ENCODE measurements at places on chromosomes 16 and 17. TPM values are rescaled to one million over a fixed set of nuclear protein-coding genes. Genes with fewer than 3 reads are reported as not detected.

TBX21 gene
- total RNA-seq, result not detected

HASPIN gene
- total RNA-seq, result 3.4 TPM

SLFN14 gene
- total RNA-seq, result not detected

CCDC144A gene
- 0.79 TPM for total RNA-seq

SLC35G6 gene
- not detected for total RNA-seq

GFAP gene
- 0.11 TPM for total RNA-seq

FBXO39 gene
- total RNA-seq, result not detected

CDH1 gene
- 4.3 TPM for total RNA-seq

CETP gene
- total RNA-seq, result not detected

SOX9 gene
- 1.2 TPM for total RNA-seq

CA4 gene
- not detected for total RNA-seq

HAP1 gene
- 0.39 TPM for total RNA-seq

NTN3 gene
- 1.6 TPM for total RNA-seq

NUDT16L1 gene
- total RNA-seq, result 23.2 TPM

DNAH9 gene
- not detected for total RNA-seq

IKZF3 gene
- total RNA-seq, result 0.43 TPM

PDPR gene
- 38.1 TPM for total RNA-seq

TXNDC17 gene
- 124 TPM for total RNA-seq

PYCARD gene
- total RNA-seq, result 95.4 TPM

KRTAP9-4 gene
- total RNA-seq, result not detected

SP2 gene
- total RNA-seq, result 2.4 TPM

CLDN7 gene
- 15.2 TPM for total RNA-seq

RGS9 gene
- 2.1 TPM for total RNA-seq

TCAP gene
- total RNA-seq, result 2.0 TPM

ZACN gene
- under 0.01 TPM for total RNA-seq

CRISPLD2 gene
- total RNA-seq, result 254 TPM

SULT1A2 gene
- 0.11 TPM for total RNA-seq

ARMC7 gene
- total RNA-seq, result 3.5 TPM

WDR90 gene
- 15.4 TPM for total RNA-seq
